ENCODE measurements at places on chromosomes 1 and 21.

DNA sequence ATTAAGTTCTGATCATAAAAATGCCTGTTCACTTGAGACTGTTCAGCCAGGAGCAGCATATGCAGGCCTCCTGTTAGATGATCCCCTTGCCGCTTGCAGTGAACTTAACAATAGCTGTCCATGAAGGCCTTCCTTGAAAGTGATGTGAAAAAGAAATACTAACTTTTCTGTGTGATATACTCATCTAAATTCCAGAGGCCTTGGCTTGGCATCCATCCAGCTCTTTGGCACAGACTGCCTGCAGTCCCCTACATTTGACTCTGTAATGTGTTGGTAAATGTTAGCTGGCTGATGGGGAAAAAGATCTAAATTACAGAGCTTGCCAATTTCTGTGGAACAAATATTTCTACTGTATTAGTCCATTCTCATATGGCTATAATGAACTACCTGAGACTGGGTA, 73.7 kb downstream of the KCNK2 start:
- no peak for DNase-seq

- no peak for DNase-seq
These were observed 57.7 kb downstream of the ZNF697 start for GRCh38 chr1:119590393-119590792.

GRCh38 chr1:168917309-168917708, 188.3 kb upstream of the DPT start:
- DNase-seq = no peak

GRCh38 chr1:36585569-36586548, 103.1 kb upstream of the CSF3R start:
- no peak for DNase-seq

DNA sequence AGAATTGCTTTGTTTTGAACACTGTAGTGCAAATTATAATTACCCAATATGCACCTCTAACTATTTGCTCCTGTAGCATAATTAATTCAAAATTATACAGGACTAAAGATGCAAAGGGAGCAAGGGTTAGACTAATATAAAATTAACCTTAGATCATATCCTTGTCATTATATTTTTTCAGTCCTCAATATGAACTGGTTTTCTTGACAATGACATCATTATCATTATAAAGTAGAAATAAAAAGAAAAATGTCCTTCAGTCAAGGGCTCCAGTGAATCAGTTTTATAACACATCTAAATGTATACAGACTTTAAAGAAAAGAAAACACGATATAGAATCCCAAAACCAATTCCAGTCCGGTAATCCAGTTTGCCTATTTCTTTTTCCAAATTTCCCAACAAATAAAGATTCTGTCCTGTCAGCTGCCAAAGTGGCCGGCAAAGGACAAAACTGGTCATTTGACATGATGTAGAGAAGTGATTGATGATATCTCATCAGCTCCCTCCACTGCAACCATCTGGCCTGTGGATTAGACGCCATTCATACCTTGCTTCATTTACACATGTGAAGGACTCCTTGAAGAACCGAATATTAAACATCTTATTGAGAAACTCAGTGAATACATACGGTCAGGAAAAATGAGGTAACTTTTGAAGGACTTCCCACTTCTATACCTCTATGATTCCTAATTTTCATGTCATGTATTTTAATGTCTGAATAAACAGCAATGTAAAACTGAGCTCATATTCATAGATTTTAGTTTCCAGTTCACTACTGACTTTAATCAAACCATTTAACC, 15.5 kb downstream of the DPYD start:
- DNase-seq = no peak

GRCh38 chr1:111227851-111228747, 586 bp downstream of the CHI3L2 start:
- no peak for DNase-seq

GRCh38 chr21:30984889-30985288, 53.4 kb downstream of the KRTAP19-8 start:
- DNase-seq = no peak

DNA sequence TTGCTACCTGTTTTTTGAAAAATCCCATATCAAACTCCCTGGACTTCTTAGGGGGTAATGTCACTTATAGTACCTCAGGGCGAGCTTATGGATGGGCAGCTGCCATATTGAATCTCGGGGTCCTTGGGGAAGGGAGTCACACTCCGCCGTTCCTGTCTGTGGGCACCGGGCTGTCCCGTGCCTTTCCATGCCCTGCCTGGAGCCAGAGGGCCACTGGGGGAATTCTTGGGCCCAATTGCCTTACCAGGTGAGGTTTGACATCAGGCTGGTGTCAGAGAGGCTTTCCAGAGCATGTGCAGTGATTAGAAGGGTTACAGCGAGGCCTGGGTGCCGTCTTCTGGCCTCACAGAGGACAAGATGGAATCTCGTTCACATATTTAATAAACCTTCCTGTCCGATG, 28.8 kb downstream of the QSOX1 start:
- DNase-seq = no peak

DNA sequence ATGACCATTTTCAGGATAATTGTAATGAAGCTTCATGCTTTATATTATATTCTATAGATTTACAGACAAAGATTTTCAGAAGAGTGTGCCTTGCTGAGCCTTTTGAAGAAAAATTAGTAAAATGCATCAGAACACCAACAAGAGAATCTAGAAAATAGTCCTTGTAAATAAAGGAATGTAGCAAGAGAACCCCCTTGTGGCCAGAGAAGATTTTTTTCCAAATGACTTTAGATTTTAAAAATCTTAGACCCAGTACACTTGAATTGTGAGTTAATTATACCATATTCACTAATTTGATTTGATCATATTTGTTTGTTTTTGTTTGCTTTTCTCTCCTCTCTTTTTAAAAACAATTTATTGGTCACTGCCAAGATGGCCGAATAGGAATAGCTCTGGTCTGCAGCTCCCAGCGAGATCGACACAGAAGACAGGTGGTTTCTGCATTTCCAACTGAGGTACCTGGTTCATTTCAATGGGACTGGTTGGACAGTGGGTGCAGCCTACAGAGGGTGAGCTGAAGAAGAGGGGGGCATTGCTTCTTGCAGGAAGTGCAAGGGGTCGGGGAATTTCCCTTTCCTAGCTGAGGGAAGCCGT, 12.8 kb upstream of the IFI44L start:
- DNase-seq = no peak

DNA sequence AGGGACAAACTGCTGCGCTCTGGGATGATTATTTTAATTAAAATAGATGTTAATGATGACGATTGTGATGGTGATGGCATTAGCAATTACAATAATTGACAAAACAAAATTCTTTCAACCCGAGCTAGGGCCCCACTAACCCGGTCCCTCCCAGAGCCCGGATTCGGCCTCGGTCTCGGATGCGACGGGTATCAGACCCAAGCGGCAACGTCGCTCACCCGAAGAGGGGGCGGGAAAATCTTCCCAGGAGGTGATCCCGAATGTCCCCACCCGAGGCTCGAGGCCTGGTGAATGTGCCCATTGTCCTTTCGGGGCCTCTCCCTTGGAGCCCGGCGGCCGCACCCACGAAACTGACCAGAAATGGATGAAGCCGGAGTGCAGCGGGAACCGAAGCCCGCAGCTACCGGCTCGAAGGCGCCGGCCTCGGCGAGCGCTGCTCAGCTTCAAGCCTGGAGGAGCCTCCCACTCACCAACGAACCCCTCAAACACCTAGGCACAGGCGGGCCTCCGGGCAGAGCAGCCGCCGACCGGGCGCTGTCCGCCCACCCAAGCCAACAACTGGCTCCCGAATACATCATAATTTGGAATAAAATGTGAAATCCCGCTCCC, 1.2 kb downstream of the TAL1 start:
- peak; percentile 34 for DNase-seq

DNA sequence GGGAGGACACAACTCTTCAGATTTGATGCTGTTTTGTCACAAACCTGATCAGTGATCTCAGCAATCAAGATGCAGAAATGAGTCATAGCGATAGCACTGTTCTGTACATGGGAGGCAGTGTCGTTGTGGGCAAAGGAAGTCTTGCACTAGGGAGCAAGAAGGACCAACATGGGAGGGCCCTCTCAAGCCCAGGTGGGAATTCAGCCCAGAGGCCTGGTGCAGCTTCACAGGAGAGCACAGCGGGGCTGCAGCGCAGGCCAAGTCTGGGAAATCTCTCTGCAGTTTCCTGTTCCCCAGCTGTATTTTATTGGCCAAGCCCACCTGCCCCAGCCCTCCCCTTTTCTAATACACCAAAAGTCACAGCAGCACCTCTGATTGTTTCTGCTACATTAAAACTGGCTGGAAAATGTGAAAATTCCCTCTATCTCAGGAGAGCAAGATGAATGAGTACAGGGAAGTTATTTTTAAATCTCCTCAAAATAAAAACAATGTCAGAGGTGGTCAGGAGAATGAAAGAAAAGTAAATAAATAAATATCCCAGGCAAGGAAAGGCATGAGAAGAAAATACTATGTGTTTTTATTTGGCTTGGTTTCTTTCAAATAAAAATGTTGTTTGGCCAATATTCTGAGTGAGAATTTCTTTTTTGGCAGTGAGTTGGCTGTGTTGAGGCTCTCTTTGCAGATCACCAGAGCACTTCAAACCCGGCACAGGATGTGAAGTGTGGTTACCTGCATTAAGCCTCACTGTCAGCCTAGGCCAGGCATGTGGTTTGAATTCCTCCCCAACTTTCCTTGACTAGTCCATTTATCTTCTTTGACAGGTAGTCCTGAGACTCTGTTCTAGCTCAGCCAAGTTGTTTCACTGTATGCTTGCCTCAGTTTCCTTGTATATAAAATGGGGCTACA, 422.1 kb downstream of the PLPP3 start:
- DNase-seq = no peak

DNA sequence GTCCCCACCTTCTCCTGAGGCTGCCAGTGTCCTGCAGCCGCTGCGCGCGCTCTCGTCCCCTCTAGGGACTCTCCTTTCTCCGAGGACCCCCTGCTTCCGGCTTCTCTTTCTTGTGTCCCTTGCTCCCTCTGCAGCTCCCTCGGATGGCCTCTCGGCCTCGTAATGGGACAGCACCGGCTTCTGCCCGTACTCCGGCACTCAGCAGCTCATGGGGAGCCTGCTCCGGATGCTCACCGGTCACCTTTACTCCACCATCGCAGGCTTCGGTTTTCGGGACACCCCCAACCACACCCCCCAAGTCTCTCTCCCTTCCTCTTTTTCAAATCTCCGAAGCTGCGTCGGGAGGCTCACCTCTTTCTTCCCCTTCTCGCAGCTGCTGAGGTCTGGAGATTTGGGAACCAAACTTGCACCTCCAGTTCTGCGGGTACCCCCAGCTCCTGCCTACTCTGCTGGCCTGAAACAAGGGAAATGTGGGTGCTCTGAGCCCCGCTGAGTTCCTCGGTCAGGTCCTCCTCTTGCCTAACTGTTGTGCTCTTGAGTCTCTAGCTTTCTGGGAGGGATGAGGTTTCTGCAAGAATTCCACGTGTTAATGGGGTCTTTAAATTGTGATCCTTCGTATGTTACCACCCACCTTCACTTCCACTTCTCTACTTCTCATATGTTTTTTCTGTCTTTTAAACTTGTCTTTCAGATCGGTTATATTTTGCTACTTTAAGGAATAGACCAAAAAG, 930 bp downstream of the CDC14A start:
- DNase-seq = peak; percentile 48

DNA sequence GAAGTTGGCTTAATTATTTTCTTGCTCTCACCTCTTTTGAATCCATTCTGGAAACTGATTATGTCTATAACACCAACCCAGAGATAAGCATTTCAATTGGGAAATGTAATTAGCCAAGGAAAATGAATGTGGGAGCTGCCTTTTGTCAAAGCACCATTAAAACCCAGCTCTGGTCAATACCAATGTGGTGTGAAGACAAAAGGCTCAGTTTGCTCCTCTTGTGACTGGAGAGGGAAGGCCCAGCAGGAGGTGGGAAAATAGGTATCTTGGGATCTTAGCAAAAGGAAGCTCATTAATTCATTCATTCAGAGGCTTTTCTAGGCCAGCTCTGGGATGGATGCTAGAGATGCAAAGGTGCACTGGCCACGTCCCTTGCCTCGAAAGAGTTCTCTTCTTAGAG, 75.0 kb upstream of the SELENON start:
- no peak for DNase-seq

- no peak for DNase-seq
These were observed 176.1 kb downstream of the CLIC6 start for GRCh38 chr21:34844924-34845238.

DNA sequence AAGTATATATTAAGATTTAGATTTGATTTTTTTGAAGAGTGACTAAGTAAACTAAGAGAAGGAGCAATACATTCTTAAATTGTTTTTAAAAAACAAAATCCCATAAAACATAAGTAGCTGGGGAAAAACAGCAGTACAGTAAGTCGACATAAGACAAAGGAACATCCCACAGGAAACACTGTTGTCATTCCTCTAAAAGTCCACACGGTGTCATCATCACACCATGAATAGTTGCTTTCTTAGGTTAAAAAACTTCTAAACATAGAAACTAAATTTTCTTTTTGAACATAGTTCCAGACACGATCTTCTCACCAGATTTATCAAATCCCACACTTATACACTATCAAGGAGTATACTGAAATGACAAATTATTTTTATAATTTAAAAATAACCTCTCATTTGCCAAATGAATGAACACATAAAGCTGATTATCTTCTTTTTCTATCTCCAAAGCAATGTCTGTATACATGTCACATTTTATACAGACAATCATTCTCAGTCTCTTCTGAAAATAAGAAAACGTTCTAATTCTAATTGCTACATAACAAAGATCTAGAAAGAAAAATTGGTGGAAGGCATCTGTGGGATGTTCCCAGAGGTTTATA, 15.8 kb downstream of the ODF2L start:
- no peak for DNase-seq

- no peak for DNase-seq
These were observed 268.0 kb downstream of the ATG4C start for GRCh38 chr1:63051886-63052285.

DNA sequence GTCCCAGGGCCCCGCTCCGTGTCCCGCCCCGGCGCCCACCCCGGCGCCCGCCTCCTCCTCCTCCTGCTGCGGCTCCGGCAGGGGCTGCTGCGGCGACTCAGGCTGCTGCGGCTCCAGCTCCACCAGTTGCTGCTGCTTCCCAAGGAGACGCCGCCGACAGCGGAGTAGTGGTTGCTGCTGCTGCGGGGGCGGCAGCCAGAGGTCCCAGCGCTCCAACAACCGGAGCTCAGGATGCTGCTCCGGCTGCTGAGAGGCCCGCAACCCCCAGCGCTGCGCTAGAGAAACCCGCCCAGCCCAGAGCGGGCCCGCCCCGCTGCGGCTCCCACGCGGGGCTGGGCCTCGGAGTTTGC, 1.1 kb downstream of the CRCT1 start:
- no peak for DNase-seq

Measured in neural crest cell (in vitro differentiated cells).